Ovary (tissue), 10 donors: ENCODE measurements at places on chromosomes 7 and 10.

GRCh38 chr10:51956822-51957221, 257.4 kb upstream of the CSTF2T start:
- no peak for DNase-seq

DNA sequence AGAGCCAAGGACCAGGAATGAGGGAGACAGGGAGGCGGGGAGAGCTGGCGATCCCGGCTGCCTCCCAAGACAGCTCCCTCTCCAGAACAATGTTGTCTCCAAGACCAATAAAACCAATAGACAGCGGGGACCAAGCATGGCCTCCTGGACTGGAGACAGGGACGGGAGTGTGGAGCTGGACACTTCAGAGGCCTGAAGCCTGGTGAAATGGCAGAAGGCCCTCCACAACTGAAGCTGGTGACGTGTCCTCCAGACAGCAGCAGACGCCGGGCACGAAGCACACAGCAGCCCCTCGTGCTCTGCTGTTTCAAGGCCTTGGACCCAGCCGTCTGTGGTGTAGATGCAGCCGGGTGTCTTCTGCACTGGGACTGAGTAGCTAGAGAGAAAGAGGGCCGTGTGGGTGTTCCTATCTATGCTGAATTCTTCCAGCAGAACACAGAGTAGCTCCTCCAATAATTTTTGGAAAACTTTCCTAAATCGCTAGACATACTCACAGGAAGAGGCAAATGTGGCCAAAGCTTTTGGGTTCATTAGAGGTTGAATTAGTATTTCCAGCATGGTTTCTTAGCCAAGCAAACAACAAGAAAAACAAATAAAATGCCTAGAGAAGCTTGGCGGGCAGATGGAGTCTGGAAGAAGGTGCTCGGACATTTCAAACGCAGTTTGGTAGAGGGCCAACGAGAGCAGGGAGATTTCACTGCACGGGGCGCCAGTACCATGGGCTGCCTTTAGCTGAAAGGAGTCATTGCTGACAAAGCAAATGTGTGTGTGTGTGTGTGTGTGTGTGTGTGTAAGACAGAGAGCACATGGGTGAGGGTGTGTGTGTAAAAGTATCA, 570.4 kb downstream of the TCERG1L start:
- DNase-seq, result no peak

DNA sequence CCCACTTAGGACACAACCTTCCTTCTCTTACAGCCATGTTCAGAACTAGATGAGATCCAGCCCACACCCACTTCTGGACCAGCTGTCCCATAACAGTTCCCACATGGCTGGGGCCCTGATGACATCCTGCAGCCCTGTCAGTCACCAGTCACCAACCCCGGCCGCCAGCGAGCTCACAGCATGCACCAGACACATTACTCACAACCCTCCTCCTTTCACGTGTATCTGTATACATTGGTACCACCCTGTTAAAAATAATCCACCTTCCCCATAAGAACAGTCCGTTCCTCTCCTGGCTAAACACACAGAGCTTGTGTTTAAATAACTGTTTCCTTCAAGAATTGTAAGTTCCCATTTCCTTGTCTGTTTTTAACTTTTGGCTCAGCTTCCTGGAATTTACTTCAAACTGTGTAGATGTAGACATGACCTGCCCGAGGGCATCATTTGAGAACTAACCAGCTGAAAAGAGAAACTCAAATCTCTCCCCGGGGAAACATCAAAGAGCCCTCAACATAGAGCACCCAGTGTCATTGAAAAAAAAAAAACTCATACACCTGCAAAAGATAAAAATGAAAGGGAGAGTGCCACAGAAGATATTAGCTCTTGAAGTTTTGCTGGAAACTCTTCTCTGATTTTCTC, 26.0 kb upstream of the PRLHR start:
- no peak for DNase-seq

DNA sequence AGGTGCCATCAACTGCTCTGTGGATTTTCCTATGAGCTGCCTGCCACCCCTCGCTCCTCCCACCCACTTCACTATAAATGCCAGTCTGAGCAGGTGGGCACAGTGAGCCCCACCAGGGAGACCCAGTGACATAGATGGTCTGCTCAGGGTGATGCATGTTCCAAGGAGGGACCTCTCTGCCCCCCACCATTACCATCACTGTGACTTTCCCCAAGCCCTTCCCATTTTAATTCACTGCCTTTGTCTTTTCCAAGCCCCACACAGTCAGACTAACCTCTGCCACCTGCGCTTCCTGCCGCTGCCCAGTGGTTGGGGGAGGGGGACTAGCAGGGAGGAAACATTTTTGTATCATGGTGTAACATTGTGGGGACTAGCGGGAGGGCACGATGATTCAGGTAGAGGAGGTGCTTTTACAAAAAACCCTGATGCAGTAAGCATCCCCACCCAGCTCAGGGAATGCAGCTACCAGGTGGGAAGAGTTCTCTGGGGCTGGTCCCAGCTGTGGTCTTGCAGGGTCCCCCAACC, 24.6 kb downstream of the PRSS2 start:
- DNase-seq, result no peak

DNA sequence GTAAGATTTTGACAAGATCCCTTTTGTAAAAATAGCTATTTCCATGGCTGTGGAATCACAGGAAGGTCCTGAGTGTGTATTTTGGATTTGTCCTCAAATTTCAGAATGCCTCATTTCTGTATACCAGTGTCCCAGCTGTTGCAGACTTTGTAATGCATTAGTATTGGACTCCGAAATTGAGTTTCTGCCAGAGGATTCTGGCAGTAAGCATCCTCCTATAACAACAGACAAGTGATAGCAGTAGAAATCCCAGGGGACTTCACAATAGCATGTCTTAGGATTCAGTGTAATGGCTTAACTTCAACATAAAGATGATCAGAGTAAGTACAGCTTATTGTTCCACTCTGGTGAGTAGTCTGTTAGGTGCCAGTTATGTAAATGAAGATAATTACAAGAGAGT, 104.6 kb downstream of the FOXP2 start:
- no peak for DNase-seq

DNA sequence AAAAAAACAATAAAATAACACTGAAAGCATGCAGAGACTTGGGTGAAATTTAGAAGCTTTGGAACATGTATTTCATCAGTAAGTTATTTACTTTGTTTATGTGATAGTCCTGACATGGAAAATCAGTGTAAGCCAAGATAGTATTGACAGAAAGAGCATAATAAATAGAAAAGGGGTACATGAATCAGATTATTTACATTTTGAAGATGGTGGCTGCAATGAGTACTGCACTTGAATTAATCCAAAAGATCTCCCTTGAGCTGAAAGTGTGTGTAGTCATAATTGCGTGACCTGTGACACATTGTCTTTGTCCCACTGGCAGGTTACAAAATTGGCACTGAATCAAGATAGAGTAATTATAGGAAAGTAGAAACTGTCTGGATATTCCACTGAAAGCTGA, 562.9 kb downstream of the GFRA1 start:
- no peak for DNase-seq

DNA sequence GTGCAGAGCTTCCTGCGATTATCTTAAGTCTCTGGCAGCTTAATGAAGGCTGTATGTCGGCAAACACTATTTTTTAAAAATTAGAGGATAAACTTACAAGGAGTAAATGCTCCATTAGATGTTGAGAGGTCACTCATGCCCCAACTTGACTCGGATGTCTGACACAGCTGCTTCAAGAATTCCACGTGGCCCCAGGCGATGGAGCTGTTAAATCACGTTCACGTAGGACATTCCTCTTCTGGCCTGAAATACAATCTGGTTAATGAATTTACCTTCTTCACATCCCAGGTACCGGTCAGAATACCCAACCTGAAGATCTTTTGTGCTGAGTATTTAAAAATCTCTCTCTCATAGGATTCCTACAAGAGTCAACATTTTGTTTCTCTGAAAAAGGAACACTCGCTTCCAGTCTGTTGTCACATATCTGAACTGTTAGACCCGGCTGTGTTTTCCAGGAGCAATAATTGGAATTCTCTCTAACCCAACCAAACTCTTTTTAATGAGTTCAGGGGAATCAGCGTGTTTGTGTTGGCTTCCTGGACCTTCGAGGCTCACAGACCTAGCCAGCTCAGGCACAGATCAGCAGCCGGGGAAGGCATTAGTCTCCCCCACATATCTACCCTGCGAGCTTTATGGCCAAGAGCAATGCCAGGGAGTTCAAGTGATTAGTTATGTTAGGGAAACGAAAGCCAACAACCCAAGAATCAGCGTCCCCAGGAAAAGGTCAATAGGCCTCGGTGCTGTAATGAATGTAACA, 284.9 kb downstream of the FGFR2 start:
- peak; percentile 43 for DNase-seq

DNA sequence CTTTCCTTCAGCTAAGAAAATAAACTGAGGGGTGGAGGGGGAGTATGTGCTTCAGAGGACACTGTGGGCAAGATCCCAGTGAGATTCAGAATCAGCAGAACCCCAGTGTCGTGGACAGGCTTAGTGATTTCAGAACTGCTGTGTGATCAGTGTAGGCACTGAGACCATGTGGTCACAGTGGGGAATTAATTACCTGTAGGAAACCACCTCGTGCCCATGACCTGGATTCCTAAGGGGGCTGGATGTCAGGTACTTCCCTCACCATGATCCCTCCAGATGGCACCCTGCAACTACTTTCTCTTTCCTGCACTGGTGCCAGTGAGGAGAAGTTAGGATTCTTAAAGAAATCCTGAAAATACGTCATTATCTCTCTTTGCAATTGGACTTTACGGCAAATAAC, 64.4 kb downstream of the HBP1 start:
- DNase-seq, result no peak

DNA sequence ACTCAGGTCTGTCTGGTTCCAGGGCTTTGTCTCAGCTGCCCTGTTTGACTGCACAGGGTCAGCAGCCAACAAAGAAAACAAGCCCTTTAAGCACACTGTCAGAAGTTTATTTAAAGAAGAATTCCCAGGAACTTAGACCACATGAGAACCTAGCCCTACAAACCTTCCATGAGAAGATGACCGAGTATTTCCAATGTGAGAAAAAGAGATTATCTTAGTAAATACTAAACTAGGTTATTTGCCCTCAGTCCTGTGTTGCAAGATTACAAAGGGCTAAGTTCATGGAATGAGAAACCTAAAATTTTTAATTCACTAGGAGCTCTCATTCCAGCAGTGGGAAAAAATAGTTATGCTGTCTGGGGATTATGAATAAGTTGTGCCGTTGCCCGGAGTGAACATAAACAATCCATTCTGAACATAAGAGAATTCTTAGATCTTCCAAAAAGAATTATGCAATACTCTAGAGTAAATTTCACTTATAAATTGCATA, 46.7 kb downstream of the NOC3L start:
- no peak for DNase-seq

DNA sequence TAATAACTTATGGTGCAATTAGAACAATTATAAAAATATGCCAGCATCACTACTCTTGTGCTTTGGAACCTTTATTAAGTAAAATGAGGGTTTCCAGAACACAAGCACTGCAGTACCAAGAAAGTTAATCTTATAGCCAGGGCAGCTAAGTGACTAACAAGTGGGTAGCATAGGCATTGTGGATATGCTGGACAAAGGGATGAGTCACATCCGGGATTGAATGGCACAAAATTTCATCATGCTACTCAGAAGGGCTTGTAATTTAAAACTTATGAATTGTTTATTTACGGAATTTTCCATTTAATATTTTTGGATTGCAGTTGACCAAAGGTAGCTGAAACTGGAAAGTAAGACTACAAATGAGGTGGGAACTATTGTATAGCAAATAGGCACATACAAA, 250.6 kb downstream of the C7orf25 start:
- DNase-seq, result no peak

DNA sequence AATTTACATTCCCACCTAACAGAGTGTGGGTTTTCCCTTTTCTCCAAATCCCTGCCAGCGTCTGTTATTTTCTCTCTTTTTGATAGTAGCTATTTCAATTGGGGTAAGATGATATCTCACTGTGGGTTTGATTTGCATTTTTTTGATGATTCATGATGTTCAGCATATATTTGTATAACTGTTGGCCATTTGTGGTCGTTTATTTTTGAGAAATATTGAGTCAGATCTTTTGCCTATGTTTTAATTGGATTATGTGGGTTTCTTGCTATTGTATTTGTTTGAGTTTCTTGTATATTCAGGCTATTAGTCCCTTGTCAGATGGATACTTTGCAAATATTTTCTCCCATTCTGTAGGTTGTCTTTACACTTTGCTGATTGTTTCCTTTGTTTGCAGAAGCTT, 193.8 kb downstream of the ABCA13 start:
- no peak for DNase-seq

- no peak for DNase-seq
Observed at GRCh38 chr7:69800495-69800894, 202.2 kb downstream of the AUTS2 start.

- DNase-seq, result no peak
Observed at GRCh38 chr10:48335788-48336187, 29.3 kb downstream of the MAPK8 start.

DNA sequence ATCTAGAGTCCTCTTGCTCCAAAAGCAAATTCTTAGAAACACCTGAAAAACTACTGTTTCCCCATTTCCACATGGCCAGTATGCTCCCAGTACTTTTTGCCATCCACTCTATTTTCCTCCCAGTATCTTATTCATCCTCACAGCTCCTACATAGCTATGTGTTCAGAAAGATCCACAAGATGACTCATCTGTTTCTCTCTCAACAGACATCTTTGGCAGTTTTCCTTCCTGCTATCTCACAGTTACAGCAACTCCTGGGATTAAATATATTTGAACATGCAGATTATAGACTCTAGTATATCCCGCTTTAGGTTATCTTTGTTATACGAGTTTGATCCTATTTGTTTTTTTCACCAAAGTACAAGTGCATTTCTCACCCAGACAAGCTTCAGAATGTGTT, 675.6 kb upstream of the POT1 start:
- DNase-seq, result no peak

DNA sequence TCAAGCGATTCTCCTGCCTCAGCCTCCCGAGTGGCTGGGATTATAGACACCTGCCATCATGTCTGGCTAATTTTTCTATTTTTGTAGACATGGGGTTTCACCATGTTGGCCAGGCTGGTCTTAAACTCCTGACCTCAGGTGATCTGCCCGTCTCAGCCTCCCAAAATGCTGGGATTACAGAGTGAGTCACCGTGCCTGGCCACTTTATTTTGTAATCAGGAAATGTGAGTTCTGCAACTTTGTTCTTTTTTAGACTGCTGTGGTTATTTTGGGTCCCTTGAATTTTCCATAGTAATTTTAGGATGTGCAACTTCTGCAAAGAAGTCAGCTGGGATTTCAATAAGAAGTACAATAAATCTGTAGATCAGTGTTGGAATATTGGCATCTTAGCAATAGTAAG, 96.8 kb downstream of the CYTH3 start:
- no peak for DNase-seq

- DNase-seq, result no peak
Observed at GRCh38 chr10:104907521-104907920, 266.4 kb downstream of the SORCS3 start.

DNA sequence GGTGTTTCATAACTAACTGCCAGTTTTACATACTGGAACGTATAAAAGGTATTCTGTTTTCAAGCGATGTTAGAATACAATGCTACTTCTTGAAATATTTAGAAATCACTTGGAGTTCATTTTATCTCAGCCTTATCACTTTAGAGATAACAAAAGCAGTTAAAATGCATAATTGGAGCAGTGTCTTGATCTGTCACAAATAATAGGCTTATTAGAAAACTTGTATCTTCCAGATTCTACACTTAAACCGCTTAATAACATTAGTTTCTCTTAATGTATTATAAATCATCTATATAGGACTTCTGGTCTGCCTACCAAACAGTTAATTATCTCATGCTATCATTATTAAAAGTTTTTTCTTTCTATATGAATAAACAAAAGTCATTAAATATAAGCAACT, 104.4 kb downstream of the TAF3 start:
- no peak for DNase-seq
